ENCODE measurements at places on chromosomes 2 and 18.

- DNase-seq = no peak
Observed at GRCh38 chr18:28108814-28109213, 68.1 kb downstream of the CDH2 start.

DNA sequence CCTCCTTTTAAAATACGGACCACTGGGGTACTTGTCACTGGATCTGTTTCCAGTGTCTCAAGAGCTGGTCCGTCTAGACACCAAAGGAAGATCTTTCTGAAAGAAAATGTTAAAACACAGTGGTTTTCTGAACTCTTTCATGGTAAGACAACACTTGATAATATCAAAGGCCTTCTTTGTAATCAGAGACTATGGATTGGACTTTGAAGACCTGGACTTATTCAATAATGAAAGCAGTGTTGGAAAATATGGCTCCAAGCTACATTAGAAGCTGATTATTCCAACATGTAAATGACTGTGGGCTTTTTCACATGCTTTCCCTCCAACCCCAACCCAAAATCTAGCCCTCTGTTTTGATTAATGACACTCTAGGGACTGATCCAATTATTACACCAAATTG is 329.4 kb upstream of the LYPD1 start:
- no peak for DNase-seq

- no peak for DNase-seq
Observed at GRCh38 chr2:206890926-206891325, 48.4 kb upstream of the CPO start.

- no peak for DNase-seq
Observed at GRCh38 chr2:234348081-234348480, 148.8 kb downstream of the ARL4C start.

Data from activated T-helper 1 cell treated with anti-CD3 and anti-CD28 coated beads, Interleukin-2, amount 50 U/mL, for 16 hours (primary cell).